Posterior vena cava (tissue), 2 donors: ENCODE measurements at places on chromosomes 6 and 20.

DNA sequence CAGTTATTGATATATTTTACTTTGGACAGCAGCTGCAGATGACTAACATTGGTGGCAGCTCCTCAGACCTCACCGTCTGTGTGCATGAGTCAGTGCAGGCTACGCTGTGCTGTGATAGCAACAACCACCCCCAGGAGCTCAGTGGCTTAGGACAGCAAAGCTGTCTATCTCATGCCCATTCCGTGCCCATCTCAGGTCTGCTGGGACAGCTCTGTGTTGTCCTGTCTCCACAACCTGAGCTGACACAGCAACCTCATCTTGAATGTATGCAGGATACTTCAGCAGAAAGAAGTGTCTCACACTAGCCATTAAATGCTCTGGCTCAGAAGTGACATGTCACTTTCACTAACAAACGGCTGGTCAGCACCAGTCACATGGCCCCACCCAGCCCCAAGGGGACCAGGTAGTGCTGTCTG, 47.7 kb downstream of the BANF2 start:
- DNase-seq, result no peak

GRCh38 chr6:159931112-159931511, 37.8 kb upstream of the IGF2R start:
- no peak for DNase-seq

- DNase-seq, result no peak
Measured at GRCh38 chr6:27541212-27541932, 68.5 kb upstream of the ZNF184 start.

DNA sequence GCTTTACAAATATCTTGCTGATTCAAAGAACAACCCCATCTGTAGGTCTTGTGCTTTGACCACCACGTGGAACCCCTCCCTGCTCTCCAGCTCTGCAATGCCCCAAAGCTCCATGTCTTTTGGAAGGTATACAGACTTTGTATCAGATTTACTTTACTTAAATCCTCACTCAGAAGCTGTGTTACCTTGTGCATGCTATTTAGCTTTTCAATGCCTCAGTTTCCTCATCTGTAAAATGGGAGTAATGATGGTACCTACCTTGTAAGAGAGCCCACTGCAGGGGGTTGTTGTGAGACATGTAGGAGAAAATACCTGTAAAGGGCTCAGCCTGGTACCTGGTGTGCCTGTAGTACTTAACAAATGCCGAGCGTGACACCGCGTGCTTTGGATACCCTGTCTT, 200.2 kb upstream of the CHD6 start:
- DNase-seq, result no peak

- no peak for DNase-seq
Measured at GRCh38 chr6:1314617-1315016, 2.7 kb downstream of the FOXQ1 start.

GRCh38 chr20:14853079-14853478, 515.7 kb upstream of the FLRT3 start:
- no peak for DNase-seq

DNA sequence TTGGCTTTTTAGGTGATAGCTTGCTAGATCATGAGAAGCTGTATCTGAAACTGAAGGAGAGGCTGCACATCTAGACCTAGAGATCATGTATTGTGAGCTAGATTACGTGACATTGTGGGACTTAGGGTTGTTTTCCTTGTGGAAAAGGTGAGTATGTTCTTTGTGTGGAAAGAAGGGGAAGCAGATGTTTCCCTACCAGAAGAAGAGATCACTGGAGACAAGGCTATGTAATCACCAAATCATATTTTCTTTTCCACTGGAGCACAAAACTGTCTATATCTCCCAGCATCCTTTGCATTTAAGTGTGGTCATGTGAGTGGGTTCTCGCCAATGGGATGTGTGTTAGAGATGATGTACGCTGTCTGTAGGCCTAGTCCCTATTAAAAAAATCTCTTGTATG, 7.0 kb upstream of the EPB41L2 start:
- no peak for DNase-seq

DNA sequence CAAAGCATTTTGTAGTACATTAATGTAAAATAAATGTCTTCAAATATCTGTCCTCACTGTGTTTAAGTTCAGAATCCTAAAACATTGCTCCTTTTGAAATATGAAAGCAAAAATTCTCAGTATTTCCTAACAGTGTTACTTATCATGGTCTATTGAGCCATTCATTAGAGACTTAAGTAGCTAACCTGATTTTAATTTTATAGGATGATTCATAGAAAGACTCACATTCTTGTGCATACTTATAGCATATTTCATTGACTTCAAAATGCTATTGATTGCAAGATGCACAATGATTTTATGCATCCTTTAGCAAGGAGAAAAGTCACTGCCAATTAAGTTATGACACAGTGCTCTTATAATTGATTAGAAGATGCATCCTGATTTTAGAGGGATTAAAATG, 85.7 kb downstream of the HIVEP1 start:
- no peak for DNase-seq

DNA sequence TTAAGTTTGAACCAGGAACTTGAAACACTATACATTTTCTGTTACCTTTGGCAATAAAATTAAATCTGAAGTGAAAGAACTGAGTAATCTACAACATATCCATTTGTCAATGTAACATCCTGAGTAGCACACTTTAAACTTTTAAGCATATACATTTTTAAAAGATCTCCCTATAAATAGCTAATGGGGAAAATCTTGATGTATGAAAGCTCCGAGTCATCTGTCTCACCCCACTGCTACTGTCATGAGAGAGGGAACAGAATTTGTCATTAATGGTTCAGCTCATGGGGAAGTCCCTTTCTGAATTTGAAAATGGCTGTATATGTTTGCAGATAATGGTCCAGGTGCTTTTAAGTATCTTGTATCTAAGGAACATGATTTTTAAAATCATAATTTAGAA, 55.2 kb upstream of the NOX3 start:
- no peak for DNase-seq

GRCh38 chr20:43514648-43514999, 7.1 kb downstream of the L3MBTL1 start:
- DNase-seq, result peak; percentile 84

DNA sequence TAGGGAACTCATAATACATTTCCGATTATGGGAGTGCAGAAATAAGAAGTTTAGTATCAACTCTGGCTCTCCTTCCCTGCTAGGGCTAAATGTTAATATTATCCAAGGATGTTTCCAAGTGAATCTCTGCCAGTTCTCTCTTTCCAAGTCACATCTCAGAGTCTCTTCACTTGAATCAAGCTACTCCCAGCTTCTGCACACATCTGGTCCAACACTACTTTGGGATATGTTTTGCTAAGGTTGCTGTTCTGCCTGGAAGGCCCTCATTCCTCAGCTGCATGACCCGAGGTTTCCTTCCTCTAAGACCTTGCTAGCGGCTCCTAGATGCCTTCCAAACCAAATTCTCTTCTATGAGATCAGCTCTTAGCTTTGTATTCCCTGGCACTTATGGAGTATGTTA, 331.8 kb downstream of the GJA1 start:
- no peak for DNase-seq

DNA sequence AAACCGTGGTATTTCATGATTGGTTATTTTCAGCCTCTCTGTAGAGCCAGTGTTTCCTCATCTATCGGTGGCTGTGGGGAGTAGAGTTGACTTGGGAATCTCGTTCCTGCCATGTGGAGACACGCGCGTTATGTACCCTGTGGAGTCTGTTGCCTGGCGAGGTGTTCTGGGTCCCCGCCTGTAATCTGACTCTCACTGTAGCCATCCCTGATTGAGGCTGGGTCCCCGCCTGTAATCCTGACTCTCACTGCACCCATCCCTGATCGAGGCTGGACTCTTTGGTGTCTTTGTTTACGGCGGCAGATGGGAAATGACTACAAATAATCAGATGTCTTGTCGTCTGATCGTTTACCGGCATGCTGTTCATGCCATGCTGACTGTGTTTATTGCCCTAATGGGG, 153.9 kb downstream of the DTNBP1 start:
- peak; percentile 44 for DNase-seq

GRCh38 chr6:64227863-64228262, 592.3 kb downstream of the PHF3 start:
- DNase-seq, result no peak

GRCh38 chr6:101125380-101125971, 244.3 kb upstream of the ASCC3 start:
- DNase-seq, result no peak

GRCh38 chr6:71287038-71287437, 1.6 kb upstream of the OGFRL1 start:
- no peak for DNase-seq

- DNase-seq, result no peak
Measured at GRCh38 chr6:143516690-143517446, 5.3 kb upstream of the FUCA2 start.

DNA sequence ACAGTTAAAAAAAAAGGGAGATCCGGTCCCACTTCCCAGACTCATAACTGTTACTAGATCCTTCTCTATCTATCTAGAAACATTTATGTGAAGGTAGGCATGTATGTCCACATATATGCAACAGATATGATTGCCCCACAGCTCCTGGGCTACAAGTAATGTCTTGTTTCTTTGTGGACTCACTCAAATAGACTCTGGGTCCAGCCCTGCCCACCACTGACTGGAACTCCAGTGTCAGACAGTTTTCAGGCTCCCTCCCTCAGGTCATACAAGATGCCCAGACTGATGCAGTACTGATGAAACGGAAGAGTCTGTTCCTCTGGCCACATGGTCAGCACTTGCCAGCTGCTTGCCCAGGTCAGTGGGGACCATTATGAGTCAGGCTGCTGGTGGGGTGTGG, 30.8 kb upstream of the IER3 start:
- no peak for DNase-seq

GRCh38 chr20:13526551-13526950, 112.2 kb downstream of the TASP1 start:
- DNase-seq, result no peak

DNA sequence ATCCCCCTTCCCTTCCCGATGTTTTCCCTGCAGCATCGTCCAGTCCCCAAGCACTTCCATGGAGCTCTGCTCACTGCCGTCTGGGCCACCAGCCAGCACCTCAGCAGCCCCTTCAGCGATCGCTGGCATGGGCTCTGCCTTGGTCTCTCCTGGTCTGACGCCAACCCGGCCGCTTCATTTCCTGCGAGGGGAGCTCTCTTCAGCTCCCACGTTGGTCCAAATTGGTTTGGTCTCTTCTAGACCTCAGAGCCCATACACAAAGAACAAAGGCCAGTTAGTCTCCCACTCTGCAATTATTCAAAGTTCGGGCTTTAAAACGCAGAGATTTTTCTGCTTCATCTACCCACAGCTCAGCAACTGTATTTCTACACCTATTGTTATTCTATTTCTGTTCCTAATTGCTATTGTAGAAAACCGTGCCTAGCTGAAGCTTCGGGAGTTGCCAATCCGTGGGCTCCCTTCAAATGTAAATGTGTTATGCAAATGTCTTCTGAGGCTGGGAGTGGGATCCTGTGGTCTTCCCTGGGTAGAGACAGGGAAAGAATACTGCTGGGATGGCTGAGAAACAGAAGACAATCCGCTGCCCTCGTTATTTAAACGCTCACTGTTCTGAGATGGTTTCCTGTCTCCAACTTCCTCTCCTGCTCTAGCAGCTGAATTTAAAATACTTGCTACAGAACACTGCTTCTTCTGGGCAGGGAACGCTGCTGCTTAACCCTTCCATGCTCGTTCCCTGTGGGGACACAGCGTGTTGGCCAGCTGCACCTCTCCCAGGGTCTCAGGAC, 154.2 kb upstream of the QKI start:
- DNase-seq, result no peak

- no peak for DNase-seq
Measured at GRCh38 chr20:21092806-21093205, 13.4 kb downstream of the LINC00237 start.

DNA sequence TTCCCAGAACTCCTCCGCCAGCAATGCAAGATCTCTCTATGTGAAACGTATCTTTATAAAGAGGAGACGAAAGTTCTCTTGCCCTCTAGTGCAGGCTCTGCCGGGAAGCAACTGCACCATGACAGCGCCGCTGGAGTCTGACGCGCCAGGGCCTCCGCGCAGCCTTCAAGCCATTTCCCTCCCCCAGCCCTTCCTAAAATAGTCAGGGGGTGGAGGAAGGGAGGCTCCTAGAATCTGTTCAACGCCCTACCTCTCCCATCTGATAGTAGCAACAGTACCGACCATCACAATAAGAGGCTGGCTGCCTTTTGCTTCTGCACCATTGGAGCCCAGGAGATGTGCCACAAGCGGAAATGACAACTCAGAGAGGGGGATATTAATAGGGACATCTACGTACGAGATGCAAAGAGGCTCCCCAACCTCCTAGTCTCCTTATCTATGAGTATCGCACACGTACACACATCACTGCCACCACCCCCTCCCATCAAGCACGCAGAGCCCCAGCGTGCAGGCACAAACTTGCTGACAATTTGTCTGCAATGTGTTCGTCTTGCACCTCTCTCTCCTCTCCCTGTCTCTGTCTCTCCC, 1.0 kb downstream of the SYNE1 start:
- no peak for DNase-seq

- DNase-seq, result no peak
Measured at GRCh38 chr6:43609402-43609801, 19.7 kb downstream of the GTPBP2 start.

DNA sequence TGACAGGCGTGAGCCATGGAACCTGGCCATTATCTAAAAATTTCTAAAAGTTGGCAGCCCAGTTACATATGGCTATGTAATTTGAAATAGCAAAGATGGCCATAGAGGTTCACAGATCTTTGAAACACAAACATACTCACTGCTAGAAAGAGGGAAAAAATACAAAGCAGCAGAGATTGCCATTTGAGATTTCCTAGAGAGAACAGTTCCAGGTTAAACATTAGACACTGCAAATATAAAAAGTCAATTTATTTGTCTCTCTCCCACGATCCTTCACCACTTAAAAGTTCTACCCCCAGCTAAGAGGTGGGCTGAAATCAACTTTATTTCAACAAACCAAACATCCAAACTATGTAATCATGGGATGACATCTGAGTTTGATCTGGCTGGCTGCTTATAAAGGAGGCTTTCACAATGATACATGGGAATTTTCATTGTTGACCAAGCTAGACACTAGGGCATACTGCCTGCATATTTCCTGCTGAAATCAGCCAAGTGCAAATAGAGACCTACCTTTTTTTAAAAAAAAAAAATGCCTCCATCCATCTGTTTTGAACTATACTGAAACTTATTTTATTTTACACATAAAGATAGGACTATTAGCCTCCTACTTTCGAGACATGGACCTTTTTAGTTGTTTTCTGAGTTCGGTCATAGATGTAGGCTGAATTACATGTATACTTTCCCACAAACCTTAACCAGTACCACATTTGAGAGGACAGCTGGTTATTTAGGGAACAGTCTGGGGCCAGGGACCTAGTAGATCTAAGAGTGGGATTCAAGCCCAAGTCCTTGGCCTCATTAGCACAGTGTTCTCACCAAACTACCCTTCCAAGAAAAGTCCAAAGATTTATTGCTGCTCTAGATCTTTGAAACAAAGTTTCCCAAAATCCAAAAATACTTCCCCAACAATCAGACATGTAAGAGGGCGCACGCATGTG, 16.6 kb downstream of the DCDC2 start:
- DNase-seq, result no peak
